ENCODE measurements at places on chromosomes 3 and 15. TPM values are rescaled to one million over a fixed set of nuclear protein-coding genes. Genes with fewer than 3 reads are reported as not detected.

DNA sequence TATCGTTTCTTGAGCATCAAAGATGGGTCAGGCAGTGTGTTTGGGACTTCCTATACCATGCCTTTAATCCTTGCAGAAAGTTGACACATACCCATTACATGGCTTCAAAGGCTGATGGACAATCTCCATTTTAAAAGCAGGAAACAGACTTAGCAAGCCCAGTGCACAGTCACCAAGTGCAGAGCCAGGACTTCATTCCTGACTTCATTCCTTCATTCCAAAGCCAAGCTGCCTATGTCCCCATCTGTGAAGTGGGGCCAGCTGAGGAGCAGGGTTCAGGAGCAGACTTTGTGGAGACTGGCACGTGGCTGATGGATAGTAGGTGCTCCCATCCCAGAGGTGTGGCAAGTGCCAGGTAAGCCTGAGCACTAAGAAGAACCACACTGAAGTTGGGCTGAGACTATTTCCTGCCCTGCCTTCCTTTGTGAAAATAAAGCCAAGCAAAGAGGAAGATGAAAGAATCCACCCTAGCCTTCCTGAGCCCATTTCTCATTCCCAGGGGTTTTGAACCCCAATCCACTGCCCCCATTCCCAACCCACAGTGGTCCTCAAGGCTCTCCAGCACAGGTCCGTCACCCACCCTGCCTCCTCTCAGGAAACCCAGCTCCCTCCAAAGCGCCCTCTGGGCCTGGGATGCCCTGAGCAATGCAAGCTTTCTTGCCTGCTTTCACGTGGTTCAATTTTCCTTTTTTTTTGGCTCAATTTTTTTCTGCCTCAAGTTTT, 1.8 kb downstream of the CX3CR1 start:
- no peak for DNase-seq

PLA2G4D gene
- 0.09 TPM for total RNA-seq

- DNase-seq: no peak
These were observed 64.5 kb downstream of the EPHA3 start for GRCh38 chr3:89171687-89172545.

DNA sequence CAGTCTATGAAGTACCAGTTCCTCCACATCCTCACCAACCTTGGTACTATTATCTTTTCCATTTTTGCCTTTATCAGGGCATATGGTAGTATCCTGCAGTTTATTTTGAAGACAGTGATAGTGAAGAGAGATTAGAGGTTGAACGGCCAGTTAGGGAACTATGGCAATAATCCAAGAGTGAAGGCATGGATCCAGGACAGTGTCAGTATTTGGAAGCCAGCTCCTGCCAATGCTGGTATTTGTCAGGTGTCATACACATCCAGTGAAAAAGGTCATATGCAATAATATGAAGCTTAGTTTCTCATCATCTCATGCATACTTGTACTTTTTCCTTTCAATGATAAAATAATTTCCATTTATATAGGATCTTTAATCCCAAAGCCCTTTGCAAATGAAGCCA, 56.8 kb upstream of the KCNMB2 start:
- peak; percentile 28 for DNase-seq

DNA sequence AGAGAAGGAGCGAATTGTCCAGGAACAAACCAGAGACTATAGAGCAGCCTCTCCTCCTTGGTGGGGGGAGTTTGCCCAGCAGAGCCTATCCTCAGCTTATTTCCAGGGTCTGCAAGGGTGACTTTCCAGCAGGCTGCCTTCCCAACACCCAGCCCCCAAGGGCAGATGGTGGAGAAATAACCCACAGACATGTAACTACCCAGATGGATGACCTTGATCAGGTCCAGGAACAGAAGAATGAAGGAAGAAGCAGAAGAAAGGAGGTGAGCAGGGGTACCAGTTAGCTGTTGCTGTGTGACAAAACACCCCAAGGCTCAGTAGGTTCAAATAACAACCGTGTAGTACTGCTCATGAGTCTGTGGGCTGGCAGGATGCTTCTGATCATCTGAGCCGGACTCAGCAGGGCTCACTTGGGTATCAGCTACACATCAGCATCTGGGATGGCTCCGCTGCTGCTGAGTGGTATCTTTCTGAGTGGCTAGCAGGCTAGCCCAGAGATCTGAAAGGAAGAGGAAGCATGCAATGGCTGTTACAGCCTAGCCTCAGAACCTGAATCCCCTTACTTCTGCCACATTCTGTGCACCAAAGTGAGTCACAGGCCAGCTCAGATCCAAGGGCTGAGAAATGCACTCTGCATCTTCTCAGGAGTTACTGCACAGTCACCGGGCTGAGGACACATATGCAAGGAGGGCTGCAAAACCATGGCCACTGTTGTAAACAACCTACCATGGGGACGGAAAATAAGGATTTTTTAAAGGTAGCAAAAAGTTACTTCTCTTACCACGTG, 22.2 kb upstream of the TXNRD3 start:
- DNase-seq: no peak

DNA sequence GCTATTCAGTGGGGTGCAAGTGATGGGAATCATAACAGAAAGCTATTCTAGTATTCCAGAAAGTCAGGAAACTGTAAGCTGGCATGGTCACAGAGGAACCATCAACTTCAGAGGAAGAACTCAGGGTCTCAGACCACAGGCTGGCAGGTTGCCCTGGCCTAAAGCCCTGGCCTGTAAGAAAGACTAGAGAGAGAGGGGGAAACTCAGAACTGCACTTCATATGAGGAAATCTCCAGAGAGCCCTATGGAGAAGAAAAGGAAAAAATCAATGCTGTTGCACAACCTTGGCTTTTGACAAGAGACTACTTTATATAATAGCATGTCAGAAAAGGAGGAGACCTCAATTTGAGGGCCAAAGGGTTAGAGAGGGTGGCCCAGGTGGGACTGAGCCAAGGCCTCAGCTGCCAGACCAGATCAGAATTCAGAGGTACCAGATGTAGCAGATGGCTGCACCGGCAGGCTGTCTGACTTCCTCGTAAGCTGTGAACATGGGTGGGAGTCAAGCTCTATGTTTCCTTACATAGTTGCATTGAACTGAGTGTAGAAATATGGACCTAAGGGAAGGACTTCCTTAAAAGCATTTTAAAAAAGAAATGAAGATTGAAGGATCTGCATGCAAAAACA, 333.8 kb downstream of the PDCD6IP start:
- DNase-seq: peak; percentile 60

- DNase-seq: no peak
These were observed 11.9 kb downstream of the RAP2B start for GRCh38 chr3:153173758-153174516.

- DNase-seq: no peak
These were observed 558 bp downstream of the DTWD1 start for GRCh38 chr15:49621401-49621811.

- no peak for DNase-seq
These were observed 182.3 kb upstream of the FAM3D start for GRCh38 chr3:58848826-58849225.

GRCh38 chr3:25355034-25355885, 72.8 kb upstream of the RARB start:
- no peak for DNase-seq

- DNase-seq: no peak
These were observed 186.9 kb downstream of the ARRDC4 start for GRCh38 chr15:98147415-98147814.

- no peak for DNase-seq
These were observed 175.9 kb downstream of the PDZRN3 start for GRCh38 chr3:73448761-73449301.

DNA sequence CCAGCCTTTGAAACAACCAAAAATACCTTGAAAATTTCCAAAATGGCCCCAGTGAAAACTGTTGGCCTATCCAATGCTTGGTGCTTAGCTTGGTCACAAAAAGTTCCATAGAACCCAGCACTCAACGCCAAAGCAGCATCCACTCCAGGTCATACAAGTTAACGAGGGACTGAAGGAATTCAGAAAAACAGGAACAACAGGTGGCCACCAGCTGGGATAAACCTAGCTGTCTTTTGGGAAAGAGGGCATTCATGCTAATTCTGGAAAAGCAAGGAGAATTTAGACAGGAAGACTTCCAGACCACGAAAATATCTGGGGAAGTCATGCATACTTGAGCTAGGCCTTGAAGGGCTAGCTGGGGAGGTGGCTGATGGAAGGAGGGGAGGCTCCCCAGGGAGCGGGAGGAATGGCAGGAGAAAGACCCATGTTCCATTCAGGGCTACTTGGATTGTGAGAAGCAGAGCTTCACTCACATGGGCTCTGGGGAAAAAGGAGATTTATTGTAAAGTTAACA, 28.6 kb downstream of the COLQ start:
- DNase-seq: no peak

DNA sequence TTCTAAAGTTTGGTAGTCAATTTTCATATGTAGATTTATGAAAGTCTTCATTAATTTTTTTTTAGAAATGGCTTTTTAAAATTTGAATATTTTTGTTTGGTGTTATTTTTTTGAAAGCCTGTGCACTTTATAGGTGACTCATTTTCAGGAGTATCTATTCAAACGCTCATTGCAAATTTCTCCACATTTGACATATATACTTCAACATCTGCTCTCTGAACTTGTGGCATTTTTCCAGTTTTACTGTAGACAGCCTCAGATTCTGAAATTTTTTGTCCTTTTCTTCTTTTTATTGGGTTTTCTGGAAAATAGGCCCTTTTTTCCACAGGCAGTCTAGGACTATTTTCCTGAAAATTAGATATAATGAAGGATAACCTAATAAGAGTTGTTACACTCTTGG, 396.6 kb downstream of the RBMS3 start:
- no peak for DNase-seq

CLEC3B gene
- total RNA-seq: 17.1 TPM

GRCh38 chr3:28114893-28115292, 126.5 kb upstream of the CMC1 start:
- DNase-seq: no peak

GRCh38 chr3:195732940-195733339, 12.2 kb downstream of the MUC20 start:
- no peak for DNase-seq

TMEM212 gene
- total RNA-seq: not detected
